Suprapubic skin (tissue), 4 donors: ENCODE measurements at places on chromosomes 1 and 21. TPM values are rescaled to one million over a fixed set of nuclear protein-coding genes. Genes with fewer than 3 reads are reported as not detected.

- peaks cover 50% of the 10 kb centered on the region for H3K4me1 ChIP-seq
- H3K4me3 ChIP-seq: peak overlapping the region; percentile 77
- no peaks in the 10 kb centered on the region for H3K27me3 ChIP-seq
- H3K36me3 ChIP-seq: peaks cover 15% of the 10 kb centered on the region
Observed at GRCh38 chr1:151199873-151200581, 1.7 kb downstream of the PIP5K1A start.

Gene RHCE
- 0.56 TPM for total RNA-seq

Gene C8B
- total RNA-seq: not detected

Gene TMEM82
- not detected for total RNA-seq

Gene FCRL4
- total RNA-seq: not detected

Gene CENPL
- 3.2 TPM for total RNA-seq

- no peak overlapping the region for H3K4me3 ChIP-seq
- peaks cover 92% of the 10 kb centered on the region for H3K36me3 ChIP-seq
- no peaks in the 10 kb centered on the region for H3K27me3 ChIP-seq
- no peak for DNase-seq
- H3K4me1 ChIP-seq: peaks cover under 1% of the 10 kb centered on the region
Observed at GRCh38 chr21:42849759-42850412, 29.5 kb downstream of the WDR4 start.

DNA sequence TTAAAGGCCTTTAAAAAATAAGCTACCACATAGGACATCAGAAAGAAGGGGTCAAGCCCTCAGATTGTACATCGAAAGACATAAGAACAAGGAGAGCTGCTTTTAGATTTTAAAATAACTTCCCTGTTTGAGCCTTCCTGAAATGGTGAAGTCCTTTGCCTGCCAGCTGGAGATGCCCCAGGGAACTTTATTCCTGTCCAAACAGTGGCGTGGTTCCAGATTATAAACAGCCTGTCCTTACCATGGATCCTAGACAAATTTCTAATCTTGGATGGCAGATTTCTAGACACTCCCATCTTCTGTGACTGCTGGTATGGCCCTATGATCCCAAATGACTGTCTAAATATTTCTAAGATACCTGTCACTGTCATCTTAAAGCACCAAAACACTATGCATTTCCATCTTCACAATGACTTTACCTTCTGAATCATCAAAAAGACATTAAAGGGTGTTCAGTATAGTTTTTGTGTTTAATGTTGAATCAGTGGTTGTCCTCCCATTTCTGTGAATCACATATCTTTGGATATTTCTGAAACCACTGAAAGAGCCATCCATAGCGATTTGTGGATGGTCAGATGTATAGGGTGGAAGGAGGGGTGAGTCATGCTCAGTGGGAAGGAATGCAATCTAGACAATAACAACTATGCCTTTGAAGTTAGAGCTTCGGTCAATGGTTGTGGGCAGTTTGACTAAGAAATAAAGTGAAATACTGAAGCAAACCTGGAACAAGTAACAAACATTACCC is 23.2 kb downstream of the ILDR2 start:
- H3K27ac ChIP-seq: no peak overlapping the region
- H3K36me3 ChIP-seq: no peaks in the 10 kb centered on the region
- peaks cover 20% of the 10 kb centered on the region for H3K27me3 ChIP-seq

DNA sequence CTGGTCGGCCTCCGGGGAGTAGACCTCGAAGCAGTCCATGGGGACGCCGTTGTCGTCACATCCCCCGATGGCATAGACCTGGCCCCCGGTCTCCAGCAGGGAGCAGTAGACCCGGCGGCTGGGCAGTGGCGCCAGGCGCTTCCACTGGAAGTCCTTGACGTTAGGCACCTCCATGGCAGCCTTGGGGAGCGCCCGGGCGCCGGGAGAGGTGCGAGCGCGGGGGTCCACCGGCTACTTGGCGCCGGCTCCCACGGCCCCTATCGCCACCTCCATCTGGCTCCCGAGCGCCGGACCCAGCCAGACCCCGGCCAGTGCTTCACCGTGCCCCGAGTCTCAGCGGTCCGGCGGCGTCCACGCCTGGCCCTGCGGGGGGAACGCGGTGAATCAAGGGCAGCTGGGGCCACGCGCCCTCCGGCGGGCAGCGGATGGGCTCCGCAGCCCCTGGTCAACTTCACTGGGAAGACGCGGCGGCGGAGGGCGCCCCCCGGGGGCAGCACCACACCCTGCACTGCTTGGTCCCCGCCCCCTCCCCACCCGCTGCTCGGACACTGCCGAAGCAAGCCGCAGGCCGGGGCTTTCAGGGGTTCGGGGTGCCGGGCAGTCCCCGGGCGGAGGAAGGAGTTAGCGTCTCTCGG is 13.2 kb downstream of the KLHDC8A start:
- peaks cover 50% of the 10 kb centered on the region for H3K27me3 ChIP-seq
- H3K36me3 ChIP-seq: no peaks in the 10 kb centered on the region
- DNase-seq: no peak
- H3K27ac ChIP-seq: no peak overlapping the region
- H3K4me3 ChIP-seq: peak overlapping the region; percentile 44

DNA sequence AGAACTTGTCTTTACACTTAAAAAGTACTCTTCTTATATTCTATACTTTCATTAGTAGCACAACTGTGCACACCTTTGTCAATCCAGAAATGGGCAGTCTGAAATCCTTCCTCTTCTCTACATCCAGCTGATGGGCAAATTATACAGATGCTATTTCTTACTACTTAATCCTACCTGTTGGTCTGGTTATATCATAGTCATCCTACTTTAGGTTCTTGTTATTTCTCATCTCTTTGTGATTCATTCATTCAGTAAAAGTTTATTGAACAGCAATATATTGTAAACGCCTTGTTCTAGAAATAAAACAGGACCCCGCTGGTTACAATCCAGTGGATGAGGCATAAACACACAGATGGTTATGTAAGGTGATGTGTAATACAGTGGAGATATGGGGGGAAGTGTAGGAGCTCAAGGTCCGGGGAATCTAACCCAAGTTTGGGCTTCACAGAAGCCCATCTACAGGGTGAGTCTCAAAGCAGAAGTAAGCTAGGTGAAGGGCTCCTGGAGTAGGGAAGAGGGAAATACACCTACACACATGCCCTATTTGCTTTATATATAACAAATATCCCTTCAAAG is 11.8 kb upstream of the FUBP1 start:
- no peak for DNase-seq
- no peak overlapping the region for H3K27ac ChIP-seq
- no peaks in the 10 kb centered on the region for H3K36me3 ChIP-seq
- no peaks in the 10 kb centered on the region for H3K4me1 ChIP-seq

DNA sequence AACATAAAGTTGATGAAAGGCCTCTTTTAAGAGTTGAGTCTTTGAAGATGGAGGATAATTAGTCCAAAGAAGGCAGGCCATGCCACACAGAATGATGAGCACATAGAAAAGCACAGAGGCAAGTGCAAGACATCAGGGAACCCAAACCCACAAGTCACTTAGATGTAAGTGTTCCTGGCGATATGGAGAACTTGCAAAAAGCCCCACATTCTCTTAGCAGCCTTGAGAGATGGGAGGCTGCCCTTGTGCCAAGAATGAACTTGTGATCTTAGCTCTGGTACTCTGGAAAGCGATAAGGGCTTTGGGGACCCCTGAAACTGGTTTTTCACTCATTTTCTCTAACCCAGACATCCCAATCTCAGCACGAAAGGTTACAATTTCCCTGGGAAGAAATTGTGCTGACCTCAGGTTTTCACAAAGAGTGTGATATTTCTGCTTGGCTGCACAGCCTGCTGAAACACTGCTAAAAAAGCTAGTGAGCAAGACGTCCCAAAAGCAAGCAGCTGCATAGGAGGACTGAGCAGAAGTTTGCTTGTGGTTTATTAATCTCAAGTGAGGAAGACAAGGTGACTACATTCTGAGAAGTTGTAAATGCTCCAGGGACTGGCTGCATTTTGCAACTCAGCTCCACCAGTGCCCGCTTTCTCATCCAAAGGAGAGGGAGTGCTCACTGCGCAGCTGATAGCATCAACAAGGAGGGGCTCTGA is 496.9 kb upstream of the CAMK1G start:
- H3K27me3 ChIP-seq: no peaks in the 10 kb centered on the region
- H3K4me1 ChIP-seq: no peaks in the 10 kb centered on the region
- DNase-seq: no peak
- H3K4me3 ChIP-seq: no peak overlapping the region
- H3K27ac ChIP-seq: no peak overlapping the region
- H3K36me3 ChIP-seq: no peaks in the 10 kb centered on the region

GRCh38 chr1:192550922-192551534 is 24.5 kb upstream of the RGS1 start:
- H3K36me3 ChIP-seq: no peaks in the 10 kb centered on the region
- no peak overlapping the region for H3K4me3 ChIP-seq
- H3K27ac ChIP-seq: no peak overlapping the region
- H3K4me1 ChIP-seq: peaks cover under 1% of the 10 kb centered on the region

Gene AK4
- 55.0 TPM for total RNA-seq
